Pons (tissue), 1 donor: ENCODE measurements at places on chromosomes 11 and 22.

GRCh38 chr11:111654601-111655000 is 52.4 kb downstream of the SIK2 start:
- no peak for DNase-seq

DNA sequence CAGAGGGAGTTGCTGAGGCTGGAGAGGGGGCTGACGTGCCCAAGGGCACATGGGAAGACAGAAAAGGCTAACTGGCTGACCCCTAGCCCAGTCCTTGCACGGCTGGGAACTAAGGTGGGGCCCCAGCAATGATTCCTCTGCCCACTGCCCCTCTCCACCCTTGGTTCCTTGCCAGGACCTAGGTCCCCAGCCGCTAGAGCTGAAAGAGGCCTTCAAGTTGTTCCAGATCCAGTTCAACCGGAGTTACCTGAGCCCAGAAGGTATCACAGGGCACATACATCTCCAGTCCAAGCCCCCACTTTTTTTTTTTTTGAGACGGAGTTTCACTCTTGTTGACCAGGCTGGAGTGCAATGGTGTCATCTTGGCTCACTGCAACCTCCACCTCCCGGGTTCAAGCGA is 390 bp downstream of the CTSW start:
- DNase-seq, result no peak

DNA sequence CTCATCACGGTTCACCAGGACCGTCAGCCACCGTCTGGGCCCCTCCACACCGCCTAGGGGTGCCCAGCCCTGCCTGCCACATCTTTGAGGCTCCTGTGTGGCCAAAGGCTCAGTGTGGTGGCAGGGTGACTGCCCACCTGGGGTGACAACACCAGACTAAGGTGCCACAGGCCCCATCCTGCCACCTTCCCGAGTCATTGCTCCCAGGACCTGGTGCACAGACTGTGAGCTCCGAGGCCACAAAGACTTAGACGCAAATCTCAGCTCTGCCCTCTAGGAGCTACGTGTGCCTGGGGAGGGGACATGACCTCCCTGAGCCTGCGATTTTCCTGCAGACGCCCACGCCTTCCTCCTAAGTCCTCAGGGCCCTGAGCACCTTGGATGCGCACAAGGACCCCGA is 36.5 kb downstream of the KIAA0930 start:
- no peak for DNase-seq

DNA sequence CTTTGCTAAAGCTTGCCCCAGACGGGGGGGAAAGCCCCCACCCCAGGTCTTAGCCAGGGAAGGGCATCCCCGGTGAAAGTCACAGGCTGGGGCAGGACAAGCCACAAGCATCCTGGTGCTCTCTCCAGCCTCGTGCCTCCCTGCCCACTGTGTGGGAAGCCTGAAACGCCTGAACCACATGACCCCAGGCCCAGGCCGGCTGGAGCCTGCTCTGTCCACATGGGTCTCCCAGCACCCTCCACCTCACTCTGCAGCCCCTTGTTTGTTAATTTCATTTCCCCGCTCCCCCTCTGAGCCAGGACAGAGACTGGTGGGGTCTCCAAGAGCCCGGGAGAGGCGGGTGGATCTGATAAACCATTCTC is 58.3 kb upstream of the TCF20 start:
- no peak for DNase-seq

DNA sequence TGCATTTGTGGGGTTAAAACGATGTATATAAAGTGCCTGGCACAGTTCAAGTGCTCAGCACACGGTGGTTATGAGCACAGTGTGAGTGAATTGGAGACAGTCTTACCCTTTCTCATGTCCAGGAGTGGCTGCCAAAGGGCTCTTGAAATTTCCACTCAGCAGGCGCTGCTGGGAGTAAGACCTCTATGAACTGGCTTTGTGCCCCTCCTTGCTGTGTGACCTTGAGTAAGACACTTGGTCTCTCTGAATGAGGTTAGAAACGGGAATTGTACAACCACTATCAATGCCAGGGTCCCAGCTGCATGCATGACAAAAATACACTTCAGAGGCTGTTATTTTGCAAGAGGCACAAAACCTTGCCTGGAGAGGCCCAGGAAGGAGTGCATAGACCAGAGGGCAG is 86.6 kb downstream of the TSPAN18 start:
- peak; percentile 11 for DNase-seq

DNA sequence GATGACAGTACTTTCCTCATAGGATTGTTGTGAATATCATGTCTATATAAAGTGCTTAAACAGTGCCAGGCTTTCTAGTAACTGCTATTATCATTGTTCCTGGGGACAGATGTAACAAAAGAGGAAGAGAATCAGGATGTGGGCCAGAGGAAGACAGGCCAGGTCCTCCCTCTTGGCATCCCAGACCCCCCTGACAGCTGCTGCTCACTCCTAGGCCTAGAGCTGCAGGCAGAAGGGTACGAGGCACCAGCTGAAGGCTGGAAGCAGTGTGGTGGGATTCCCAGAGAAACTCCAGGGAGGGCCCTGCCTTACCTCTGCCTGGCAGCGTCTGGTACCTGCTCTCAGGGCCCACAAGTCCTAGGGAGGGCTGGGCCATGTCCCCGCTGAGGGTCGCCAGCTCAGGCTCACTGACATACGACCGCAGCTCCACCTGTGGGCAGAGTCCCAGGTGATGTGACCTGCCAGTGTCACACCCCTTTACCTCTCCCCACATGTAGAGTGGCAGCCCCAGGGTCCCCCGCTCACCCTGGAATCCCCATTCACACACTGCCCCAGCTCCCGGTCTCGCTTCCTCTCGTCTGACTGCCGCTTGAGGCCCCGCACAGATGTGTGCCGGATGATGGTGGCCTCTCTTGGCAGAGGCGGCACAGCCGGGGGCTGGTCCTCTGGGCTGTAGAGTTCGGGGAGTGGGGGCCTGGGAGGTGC is 52.2 kb downstream of the C11orf58 start:
- DNase-seq, result no peak

GRCh38 chr11:100984668-100985067 is 144.9 kb downstream of the PGR start:
- DNase-seq, result no peak
